ENCODE measurements at places on chromosomes 12 and 14.

- no peak for DNase-seq
These were observed 133.3 kb upstream of the LMNTD1 start for GRCh38 chr12:25686351-25686750.

DNA sequence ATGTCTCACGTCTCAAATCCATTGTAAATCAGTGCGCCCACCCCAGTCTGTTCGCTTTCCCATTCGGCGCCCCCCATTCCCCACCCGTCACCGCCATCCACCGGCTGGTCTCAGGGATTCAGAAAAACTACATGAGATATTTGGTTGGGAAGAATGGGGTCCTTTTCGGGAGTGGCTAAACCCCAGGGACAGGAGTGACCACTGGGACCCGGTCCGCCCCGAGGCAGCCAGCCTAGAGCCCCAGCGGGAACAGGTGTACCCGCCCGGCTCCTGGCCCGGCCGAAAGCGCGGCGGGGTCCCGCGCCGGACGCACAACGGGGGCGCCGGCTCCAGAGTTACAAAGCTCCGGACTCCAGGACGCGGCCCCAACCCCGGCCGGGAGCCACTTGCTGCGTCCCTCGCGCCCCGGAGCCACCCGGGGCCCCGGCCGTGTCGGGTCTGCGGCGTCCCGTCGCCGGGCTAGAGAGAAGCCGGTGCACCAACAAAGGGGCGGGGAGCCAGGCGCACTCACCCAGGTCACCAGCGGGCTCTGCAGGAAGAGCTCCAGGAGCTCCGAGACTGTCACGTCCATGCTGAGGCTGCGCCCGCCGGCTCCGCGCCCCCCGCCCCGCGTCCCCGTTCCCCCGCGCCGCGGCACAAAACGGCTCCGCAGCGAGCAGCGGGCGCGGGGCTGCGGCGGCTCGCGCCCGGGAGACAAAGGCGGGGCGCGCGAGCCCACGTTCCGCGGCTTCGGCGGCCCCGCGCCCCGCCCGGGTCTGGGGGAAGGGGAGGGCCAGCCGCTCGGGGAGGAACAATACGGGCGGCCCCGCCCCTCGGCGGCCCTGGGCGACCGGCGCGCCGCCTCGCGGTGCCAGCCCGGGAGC lies at the start of gene CCDC88C:
CCDC88C (minus strand) TSS at position 701 of the 863 bp plus-strand sequence; CDS start at position 571, 130 bp downstream.
- peak; percentile 7 for DNase-seq

- DNase-seq = peak; percentile 77
These were observed 134.7 kb downstream of the FGD4 start for GRCh38 chr12:32533971-32534590.

GRCh38 chr14:104553166-104554087 lies 26.1 kb upstream of the C14orf180 start:
- no peak for DNase-seq

- DNase-seq = no peak
These were observed 4.2 kb downstream of the RHOF start for GRCh38 chr12:121789233-121789781.

- peak; percentile 50 for DNase-seq
These were observed 501 bp downstream of the RIMKLB start for GRCh38 chr12:8698132-8698851.

DNA sequence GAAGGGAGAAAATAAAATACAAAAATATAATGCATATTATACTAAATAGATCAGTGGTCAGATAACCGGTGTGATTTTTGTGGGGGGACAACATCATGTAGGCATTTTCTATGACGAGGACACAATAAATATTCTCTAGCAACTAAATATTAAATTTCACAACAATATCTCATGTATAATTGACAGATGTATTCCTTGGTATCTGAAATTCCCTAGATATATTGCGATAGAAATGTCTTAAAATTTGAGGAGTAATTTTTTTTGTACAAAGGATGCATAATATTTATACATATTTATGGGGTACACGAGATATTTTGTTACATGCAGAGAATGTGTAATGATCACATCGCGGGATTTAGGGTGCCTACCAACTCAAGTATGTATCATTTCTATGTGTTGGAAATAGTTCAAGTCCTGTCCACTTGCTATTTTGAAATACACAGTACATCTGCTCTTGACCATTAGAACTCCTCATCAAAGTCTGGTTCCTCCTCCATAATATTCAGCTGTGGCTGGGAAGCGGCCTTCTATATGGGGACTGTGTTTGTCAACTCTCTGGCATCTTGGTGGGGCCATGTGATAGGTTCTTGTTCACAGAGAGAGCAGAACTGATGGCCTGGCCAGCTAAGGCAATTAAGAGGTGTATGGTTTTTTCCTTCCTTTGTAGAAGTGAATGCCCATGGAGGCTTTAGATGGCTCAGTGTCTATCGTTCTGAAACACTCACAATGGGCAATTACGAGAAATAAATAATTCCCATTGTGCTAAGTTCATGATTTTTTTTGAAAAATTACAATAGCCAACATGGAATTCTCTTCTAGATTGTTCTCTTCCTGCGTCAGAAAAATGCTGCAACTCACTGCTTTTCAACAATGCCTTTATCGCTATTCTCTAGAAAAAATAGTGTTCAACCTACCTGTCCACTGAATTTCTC lies 8.8 kb downstream of the A2M start:
- no peak for DNase-seq

- DNase-seq = no peak
These were observed 60.8 kb downstream of the NDUFA12 start for GRCh38 chr12:94942663-94943062.

GRCh38 chr14:23494223-23494622 lies 24.7 kb downstream of the NGDN start:
- DNase-seq = peak; percentile 53

DNA sequence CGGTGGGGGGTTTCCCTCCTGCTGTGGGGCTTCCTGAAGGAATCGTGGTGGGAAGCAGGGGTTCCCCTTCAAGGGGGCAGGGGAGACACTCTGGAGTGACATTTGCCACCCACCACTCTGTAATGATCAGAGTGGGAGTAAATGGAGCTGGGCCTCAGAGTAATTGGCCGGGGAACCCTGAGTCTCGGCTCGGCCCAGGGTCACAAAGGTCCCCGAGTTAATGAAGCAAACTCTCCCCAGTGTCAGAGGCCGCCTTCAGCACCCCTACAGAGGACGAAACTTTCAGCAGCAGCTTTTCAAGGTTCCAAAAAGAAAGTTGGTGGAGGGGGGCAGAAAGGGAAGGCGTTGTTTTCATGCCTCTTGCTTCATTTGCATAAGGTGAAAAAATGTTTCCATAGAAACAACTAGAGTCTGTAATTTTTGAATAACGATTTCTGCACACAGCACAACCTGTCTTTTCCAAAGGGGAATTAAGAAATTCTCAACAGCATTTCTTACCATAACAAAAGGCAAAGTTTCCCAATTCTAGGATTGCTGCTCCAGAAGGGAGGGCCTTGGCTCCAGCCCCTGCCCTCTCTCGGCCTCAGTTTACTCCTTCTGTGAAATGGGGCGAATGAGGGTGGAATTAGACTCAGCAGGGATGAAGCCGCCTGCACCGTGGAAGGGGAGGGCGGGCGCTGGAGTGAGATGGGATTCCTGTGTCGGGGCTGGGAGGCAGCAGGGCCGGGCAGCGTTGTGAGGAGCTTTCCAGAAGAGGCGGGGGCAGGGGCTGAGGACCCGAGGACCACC lies 67.0 kb upstream of the BEGAIN start:
- DNase-seq = no peak

DNA sequence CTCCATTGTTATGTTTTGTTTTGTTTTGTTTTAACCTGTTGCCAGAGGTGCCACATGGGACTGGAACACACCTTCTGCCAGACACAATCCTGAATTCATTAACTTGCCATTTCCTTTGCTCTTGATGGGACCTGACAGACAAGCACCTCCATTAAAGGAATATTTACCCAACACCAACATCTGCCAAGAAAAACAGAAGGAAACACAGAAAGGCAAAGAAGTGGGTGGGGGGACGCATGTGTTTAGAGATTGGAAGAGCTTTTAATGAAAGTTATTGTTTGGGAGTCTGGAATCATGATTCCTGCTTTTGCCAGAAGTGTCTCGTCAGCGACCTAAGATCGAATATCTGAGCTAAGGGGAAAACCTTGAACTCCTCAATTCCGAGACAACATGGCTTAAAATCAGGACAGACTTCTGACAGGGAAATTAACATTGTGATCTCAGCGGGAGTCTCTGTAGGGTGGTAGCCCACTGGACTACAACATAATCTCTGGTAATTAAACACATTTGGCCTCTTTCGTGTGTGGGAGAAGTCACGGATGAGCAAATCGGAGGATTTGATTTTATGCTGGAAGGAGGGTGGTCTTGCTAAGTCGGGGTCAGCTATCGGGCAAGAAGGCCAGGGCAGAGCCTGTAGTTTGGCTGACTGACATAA lies 210.4 kb upstream of the FAR2 start:
- no peak for DNase-seq

- peak; percentile 62 for DNase-seq
These were observed 144.4 kb downstream of the SEC23A start for GRCh38 chr14:38958589-38958988.

DNA sequence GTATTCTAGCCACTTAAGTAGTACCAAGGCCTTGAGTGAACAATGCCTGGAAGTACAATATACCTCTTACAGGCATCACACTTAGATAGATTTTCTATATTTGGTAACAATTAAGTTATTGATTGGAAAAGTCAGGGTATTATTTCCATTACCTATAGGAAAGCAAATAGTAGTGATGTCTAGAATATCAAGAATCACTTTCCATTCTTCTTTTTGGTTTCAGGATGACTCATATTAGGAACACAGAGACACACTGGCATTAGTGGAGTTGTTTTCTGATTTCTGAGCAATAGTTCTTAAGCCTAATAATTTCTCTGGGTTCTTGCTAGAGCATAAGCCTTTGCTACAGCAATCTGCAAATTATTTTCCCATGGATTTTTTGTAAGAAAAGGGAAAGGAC lies 1640.0 kb upstream of the SEL1L start:
- DNase-seq = no peak

GRCh38 chr12:120858306-120859088 lies 45.7 kb downstream of the SPPL3 start:
- DNase-seq = no peak

DNA sequence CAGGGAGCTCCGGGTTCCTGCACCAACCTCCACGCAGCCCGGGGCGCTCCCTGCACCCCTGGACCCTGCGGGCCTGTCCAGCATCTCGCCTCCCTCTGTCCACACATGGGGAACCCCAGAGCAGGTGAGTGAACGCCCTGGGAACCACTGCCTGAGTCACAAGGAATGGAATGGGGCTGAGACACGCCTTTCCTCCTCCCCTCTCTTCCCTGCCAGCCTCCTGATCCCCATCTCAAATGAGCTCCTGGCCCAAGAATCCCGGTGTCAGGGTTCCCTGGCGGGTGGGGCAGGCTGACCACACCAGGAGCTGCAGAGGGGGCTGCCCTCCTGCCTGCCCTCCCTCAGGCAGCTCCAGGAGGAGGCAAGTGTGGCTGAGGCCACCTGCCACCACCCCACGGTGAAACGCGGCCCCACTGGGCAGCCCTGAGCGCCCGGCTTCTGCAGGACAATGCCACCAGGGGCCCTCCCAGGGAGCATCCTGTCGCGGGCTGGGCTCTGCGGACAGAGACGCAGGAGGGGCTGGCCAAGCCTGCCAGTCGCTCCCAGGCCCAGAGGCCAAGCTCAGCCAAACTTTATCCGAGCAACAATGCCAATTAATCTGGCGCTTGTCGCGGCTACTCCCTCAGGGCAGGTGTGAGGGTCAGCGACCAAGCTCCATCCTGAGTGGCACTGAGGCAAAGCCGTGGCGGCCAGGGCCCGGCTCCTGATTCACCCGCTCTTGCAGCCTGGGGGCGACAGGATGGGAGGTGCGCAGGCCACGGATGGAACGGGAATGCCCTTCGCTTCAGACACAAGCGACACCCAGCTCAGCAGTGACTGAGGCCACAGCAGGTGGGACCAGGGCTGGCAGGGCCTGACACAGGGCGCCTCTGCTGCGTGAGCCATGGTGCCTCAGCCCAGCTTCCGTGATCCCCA lies 44.3 kb downstream of the GALNT9 start:
- DNase-seq = no peak

DNA sequence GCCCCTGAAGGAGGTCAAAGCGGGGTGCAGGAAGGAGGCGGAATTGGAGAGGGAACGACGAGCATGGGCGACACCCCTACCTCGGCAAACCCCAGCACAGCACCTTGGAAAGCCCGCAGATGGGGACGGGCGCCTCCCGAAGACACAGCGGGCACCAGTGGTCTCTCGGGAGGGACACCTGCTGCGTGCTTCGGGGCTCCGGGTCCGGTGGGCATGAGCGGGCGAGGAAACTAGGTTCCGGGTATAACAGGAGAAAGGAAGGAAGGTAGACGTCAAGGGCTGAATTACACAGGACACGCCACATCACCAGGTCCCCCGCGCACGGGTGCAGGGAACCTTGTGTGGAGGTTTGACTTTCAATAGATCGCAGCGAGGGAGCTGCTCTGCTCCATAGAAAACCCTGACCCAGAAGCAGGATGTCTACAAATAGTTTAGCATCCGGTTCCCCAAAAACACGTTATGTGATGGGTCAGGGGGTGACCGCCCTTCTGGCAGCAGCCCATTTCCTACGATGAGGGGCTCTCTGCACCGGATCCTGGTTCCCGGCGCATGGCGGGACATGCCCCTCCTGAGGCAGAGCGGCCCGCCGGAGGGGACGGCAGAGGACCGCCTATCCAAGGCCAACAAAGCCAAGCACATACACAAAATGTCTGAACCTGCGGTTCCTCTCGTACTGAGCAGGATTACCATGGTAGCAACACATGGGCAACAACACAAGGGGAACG lies 196.9 kb downstream of the ALG10 start:
- DNase-seq = no peak

GRCh38 chr12:47868552-47869031 lies 36.2 kb downstream of the VDR start:
- no peak for DNase-seq

DNA sequence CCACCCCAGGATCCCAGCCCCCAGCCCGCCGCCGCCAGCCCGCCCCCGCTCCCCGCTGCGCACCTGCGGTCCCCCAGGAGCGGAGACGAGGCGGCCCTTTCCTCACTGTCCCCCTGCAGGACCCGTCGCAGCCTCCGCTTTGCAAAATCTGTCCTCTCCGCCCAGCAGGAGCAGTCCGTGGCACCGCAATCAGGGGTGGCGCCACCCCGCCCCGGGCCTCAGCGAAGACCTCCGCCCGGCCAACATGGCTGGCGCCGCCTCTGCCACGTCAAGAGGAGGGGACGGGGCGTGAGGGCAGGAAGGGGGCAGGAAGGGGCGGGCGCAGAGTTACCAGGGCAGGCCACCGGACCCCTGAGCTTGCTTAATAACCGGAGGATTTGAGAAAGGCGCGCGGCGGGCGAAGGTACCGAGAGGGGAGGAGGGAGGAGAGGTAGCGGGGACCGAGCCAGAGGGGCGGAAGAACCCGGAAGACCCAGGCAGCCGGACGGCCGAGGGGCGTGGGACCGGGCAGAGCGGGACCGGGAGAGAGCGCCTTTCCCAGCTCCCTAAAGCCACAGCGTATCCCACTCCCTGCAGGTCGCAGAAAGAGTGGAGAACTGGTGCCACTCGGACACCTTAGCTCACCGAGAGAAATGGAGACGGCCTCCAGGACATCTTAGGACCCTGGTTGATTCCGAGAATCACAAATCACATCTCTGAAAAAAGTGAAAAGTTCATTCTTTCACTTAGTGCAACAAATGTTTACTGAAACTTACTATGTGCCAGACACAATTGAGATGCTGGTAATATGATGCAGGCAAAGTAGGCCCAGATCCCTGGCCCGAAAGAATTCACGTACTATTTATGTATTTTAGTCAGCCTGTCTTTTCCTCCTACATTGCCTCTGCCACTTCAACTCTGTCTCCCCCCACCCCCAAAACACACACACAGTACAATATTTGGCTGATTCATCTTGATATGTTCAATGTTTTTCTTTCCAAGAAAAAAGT lies at the start of gene SEC23A:
SEC23A (minus strand) TSS at position 267 of the 989 bp plus-strand sequence. CDS start 7,117 bp downstream, outside the sequence.
- DNase-seq = peak; percentile 88
